NCI-H82 (cell line): ENCODE measurements at places on chromosomes 6 and 20.
A peak's percentile ranks its signal among the peaks of the same experiment; 100 is the strongest.

GRCh38 chr20:25376236-25376635 lies 14.4 kb downstream of the ABHD12 start:
- DNase-seq, result no peak

- DNase-seq, result no peak
Observed at GRCh38 chr6:159582736-159583135, 110.3 kb downstream of the SOD2 start.

DNA sequence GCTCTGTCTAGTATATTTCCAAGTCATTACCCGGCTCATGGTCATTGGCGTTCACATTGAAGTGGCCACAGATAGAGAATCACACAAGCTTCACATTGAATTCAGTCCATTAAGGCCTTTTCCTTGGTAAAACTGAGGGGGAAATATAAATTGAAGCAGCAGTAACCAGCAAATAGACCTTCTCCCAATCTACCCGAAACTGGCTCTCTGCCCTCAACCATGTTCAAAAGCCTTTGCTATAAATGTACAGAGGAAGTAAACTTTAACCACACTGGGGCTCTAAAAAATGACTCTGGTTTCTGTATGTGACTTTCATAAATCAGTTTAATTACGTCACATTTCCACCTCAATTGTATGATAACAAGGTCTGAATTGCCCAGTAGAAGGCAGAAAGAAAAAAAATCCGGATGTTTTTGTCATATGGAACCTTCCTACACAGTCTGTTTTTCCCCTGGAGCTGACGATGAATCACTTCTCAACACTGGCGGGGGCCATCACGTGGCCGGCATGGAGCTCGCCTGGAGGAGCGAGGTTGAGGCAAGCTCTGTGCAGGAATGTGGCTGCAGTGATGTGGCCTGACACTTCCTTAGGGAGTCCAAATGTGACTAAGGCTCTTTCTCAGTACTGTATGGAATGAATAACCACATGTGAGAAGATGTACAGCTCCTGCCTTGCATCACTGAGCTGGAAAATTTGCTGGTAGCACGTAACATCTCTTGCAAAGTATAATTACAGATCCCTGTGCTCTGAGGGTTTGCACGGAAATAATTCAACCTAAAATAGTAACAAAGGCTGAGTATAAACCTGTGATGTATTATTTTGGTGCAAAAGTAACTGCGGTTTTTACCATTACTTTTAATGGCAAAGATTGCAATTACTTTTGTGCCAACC lies 58.6 kb upstream of the SNX9 start:
- no peak for DNase-seq

DNA sequence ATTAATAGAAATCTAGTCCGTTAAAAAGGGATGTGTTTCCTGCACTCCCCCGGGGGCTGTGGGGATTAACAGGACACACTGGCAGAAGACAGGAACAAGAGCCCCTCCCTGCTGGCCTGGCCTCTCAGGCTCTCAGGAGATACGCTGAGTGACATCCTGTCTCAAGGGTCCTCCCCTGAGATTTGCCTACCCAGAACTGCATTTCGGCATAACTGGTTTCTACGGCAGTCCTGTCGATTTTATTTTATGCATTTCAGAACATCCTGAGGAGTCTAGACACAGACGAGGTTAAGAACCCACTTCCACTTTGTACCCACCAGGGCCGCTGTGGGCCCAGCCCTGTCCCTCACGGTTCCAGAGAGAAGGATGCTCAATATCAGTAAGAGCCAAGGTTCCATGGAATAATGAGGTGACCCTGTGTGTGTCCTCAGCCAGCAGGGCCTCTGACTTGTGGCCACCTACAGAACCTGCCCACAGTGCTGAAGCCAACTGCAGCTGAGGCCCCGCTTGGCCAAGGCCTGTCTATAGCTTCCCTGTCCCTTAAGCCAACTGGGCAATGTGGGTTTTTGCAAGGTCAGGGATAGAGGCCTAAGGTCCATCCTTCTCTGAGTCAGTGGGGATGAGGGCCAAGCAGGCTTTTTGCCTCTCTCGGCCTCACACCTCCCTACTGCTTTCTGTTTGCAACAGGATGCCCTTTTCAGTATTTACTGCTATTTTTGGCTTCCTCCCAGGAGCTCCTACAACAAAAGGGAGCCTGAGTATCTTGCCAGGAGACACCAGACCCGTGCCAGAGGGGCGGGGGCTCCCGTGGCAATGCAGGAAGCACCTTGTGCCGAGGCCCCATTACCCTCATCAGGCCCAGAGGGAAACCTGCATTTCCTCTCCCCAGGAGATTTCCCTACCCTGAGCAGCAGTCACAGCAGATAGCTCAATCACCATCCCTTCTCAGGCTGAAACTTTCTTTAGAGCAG lies 14.7 kb downstream of the UQCC2 start:
- DNase-seq, result peak; percentile 60

DNA sequence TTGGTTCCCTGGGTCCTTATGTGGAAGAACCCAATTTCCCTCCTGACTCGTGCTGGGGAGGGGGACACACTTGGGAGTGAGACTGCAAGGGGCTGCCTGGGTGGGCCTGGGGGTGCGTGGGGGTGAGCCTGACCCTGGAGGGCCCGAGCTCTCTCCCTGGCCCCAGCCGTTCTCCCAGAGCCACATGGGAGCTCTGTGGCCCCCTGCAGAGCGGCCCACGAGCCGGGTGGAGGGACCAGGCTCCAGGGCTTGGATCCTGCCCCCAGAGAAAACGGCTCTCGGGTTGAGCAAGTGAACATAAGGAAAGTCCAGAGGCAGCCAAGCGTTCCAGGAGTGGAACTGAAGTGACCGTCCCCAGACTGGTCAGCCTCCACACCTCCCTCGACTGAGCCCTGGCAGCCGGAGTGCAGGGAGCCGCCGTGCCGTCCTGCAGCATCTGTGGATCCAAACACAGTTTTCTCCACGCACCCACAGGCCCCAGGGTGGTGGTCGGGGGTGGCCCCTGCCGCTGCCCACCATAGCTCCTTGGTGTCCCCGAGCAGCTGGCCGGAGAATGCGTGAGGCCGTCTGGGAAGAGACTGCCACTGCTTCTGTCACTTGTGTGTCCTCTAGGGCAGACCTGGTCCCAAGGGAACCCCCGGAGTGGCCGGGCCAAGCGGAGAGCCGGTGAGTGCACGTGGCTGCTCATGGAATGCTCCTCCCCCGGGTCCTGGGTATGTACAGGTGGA lies 10.6 kb downstream of the COL9A3 start:
- no peak for DNase-seq

DNA sequence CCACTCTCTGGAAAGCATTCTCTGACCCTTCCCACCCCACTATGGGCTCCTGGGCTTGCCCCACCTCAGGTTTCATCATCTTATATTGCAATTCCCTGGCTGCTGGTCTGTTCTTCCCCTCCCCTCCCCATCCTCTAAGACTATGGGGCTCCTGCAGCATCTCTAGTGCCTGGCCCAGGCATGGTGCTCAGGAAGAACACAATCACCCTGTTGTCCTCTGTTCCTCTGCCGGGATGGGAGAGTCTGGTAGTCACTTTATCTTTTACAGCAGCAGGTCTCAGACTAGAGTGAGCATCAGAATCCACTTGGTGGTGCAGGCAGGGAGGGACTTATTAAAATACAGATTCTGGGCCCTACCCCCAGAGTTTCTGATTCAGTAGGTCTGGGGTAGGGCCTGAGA lies 5.0 kb upstream of the LPIN3 start:
- no peak for DNase-seq

DNA sequence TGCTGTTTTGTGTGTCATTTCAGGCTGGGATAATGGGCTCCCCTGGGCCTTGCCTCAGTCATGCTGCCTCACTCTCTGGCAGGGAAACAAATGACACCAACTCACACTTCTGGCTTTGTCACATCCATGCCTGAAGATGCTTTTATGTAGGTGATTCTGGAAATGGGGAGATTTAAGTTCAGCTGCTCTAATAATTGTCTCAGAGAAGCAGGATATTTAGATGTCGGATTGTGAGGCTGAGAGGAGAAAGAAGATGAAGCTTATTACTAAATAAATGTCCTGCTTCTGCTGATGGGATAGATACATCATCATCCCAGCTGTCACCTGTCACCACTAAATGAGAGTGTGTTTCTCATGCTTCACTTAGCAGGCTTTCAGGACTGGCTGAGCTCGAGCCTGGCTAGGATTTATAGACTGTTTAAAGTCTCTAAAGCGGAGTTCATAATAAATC lies 480.2 kb upstream of the SPTLC3 start:
- DNase-seq, result peak; percentile 96

DNA sequence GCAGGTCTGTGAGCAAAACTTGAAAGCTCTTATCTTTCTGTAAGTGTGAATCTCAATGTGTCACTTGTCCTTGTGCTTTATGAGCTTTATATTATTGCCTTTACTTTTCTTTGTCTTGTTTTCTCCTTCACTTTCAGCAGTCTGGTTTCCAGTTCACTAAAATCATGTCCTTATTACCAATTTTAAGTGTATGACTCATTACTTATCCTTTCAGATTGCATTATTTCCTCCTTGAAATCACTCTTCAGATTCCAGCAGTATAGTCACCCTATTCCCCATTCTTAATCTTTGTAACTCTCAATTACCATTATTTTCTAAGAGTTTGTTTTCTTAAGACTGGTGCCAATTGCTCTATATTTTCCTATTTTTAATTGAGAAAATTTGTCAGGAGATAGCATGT lies 117.4 kb upstream of the GRIK2 start:
- no peak for DNase-seq

- DNase-seq, result peak; percentile 7
Observed at GRCh38 chr6:135880066-135880972, 28.8 kb downstream of the PDE7B start.

DNA sequence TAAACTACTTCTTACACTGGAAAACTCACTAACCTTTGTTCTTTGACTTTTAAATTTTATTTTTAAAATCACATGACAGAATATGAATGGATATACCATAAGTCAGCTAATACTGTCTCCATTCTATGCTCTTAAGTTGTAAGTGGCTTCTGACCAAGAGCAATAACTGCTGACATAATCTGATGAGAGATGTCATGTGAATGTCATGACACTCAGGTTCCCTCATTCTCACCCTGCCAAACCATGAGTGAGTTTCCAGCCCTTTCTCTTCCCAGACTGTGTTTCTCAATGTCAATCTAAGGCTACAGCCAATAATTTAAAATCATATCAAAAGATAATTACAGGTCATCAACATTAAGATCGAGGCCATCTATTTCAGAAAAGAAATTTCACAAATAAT lies 39.7 kb downstream of the KIF16B start:
- DNase-seq, result no peak

DNA sequence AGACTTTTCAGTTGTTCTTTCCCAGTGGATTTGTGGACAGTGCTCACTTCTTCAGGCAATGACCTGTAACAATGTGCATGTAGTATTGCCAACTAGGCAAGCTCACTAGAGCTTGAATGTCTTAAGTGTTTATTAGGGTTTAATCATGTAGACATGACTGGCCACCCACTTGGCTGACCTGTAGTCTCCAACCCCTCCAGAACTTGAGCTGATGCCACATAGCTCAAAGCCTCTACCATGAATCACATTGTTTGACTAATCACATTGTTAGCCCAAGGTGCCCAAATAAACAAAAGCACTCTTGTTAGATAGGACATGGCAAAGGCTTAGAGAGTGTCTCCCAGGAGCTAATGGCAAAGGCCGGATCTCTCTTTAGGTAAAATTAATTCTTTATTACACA lies 272.7 kb downstream of the GRIK2 start:
- DNase-seq, result no peak
